ENCODE measurements at places on chromosomes 3 and 15.

DNA sequence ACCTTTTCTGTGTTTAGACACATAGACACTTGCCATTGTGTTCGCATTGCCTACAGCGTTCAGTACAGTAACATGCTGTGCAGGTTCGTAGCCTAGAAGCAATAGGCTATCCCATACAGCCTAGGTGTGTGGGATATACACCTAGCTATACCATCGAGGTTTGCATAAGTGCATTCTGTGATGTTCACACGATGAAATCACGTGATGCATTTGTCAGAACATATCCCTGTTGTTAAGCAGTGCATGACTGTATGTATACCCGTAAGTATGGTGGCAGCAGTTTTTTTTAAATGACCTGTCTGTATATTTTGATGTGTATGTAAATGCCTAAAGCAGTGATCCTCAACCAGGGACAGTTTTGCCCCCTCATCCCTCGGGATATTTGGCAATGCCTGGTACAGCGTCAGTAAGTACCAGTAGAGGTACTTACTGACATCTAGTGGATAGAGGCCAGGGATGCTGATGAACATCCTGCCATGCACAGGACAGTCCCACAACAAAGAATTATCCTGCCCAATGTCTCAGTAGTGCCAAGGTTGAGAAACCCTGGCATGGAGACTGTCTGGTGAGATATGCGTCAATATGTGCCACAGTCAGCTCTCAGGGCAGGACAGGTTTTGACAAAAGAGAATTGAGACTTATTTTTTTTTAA is 129.1 kb downstream of the HCN4 start:
- DNase-seq = no peak

- DNase-seq = no peak
Measured at GRCh38 chr3:151479452-151479851, 18.6 kb upstream of the IGSF10 start.

GRCh38 chr3:98567666-98568270 is 25.6 kb downstream of the CPOX start:
- DNase-seq = no peak

GRCh38 chr15:87549296-87549695 is 707.2 kb downstream of the NTRK3 start:
- no peak for DNase-seq

DNA sequence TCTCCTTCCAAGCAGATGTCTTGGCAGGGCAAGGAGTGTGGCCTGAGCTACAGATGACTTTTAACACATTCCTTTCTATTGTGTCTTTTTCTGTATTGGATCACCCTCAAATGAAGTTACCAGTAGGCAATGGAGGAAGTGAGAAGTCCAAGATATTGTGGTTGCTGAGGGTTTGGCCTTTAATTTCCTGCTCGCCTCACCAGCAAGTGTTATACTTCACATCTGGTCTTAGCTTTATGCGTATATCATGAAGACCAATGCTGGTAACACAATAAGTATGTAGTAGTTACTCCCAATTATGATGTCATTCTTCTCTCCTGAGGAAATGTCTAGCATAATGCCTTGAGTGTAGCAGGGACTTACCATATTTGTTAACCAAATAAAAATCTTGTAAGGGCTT is 179.9 kb downstream of the ZIC1 start:
- DNase-seq = no peak

DNA sequence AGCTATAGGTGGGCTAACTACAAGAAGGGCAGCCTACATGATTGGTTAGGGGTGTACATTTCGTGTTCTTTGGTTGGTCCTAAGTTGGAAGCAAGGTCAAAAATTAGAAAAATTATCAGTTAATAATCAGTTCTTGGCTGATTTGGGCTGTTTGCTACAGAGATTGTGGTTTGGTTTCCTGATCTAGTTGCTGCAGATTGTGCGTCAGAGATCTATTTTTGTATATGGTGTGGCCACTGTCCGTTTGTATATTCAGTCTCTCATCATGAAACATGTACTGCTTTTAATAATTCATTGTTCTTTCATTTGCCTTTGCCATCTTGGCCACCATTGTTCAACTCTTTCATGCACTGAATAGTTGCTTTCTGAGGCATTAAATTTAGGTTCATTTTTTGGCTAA is 80.9 kb downstream of the LRRC3B start:
- DNase-seq = no peak

- DNase-seq = no peak
Measured at GRCh38 chr3:186151077-186151971, 42.4 kb upstream of the ETV5 start.

DNA sequence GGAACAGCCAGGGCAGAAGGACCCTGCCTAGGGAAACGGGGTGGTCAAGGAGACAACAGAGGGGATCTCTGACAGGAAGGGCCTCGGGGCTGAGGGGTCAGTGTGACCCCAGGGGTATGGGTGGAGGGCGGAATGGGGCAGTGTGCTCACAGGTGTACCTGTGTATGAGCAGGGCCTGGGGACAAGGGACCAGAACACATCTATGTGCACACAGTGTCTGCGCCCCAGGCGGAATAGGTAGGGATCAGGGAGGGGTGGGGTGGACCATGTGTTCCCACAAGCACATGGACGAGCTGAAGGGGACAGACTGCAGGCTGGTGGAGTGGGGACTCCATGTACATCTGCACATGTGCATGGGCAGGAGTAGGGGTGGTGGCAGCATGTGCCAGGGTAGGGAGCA is 5.0 kb upstream of the TLR9 start:
- no peak for DNase-seq

All from CD4-positive, alpha-beta T cell treated with Interleukin-4 for 1 hour (primary cell).